ENCODE measurements at places on chromosomes 3 and 15. TPM values are rescaled to one million over a fixed set of nuclear protein-coding genes. Genes with fewer than 3 reads are reported as not detected.
A peak's percentile ranks its signal among the peaks of the same experiment; 100 is the strongest.

DNA sequence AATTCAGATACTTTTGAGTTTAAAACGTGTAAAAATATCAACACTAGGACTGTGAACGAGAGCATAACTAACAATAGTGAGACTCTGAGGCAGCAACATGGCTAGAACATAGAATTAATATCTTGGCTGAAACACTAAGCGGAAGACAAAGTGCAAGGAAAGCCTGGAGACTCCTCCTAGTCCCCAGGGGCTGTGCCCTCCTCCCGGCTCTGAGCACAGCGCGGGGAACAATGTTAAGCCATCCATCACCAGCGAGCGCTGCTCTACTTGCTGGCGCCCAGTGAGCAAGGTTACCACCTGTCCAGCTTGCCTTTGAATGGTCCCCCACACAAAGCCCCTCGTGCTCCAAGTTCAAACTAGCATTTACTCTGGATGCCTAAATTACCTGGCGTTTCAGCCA is 436.9 kb downstream of the FOXP1 start:
- no peak for DNase-seq

- no peak for DNase-seq
Measured at GRCh38 chr3:38163117-38163840, 2.1 kb upstream of the OXSR1 start.

GRCh38 chr3:46349484-46350261 is 4.2 kb upstream of the CCR2 start:
- no peak for DNase-seq

- peak; percentile 47 for DNase-seq
Measured at GRCh38 chr3:27659279-27660021, 62.7 kb downstream of the EOMES start.

- DNase-seq, result no peak
Measured at GRCh38 chr15:85404176-85404917, 23.9 kb downstream of the AKAP13 start.

DNA sequence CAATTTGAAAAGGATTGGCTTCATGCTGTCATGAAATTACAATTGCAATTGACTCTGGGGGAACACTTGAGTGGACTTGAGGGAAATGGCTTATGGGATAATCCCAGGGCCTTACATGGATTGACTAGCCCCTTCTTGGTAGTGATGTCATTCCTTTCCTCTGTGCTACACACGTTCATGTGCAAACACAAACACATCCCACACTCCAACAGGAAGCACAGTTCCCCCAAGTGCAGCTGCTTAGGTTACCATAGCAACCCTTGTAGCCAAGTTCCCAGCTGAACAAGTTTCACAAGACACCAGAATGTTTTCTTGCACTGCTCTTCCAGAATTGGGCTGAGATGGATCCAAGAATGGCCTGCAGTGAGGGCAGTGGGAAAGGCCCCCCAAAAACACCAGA is 217.0 kb downstream of the ZNF621 start:
- DNase-seq, result no peak

GRCh38 chr3:178845420-178846118 is 226.0 kb downstream of the ZMAT3 start:
- DNase-seq, result no peak

DNA sequence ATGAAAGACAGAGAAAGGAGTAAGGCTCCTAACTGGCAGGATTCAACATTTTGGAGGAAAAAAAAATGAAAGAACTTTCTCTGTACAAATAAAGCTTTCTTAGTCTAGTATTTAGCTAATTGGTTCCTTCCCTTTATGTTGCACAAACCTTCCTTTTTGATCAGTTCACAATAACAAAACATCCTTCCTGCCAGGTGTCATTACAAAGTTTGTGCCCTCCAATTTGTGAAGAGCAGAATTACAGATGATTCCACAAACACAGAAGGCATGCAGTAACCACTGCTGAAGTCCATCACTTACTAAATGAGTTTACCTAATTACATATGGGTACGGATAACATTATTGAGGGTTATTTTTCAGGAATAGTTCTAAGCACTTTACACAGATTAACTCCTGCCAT is 179.9 kb downstream of the FMN1 start:
- no peak for DNase-seq

GRCh38 chr15:92645731-92646130 is 9.8 kb downstream of the FAM174B start:
- no peak for DNase-seq

DNA sequence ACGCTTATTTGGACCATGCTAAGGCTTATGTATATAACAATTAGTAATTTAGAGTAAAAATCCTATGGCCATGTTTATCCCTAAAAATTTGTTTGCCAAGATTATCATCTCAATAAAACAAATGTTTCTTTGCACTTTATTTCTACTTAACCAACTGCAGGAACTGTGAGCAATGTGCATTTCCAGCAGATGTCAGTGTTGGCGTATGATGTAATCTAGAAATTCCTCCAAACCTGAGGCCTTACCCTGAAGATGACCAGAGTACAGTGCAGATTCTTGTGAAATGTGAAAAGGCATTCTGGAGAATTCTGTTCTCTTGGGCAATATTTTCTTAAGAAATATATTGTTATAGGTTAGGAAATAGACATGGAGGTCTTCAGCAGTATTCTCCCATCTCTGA is 205.9 kb downstream of the MBNL1 start:
- no peak for DNase-seq

The HAPLN3 gene
- total RNA-seq, result 19.9 TPM

The C2CD4A gene
- not detected for total RNA-seq

The PRR23E gene
- total RNA-seq, result not detected

The LIPH gene
- total RNA-seq, result not detected

Data from SJSA1 (cell line).